ENCODE measurements at places on chromosomes 12 and 14.

DNA sequence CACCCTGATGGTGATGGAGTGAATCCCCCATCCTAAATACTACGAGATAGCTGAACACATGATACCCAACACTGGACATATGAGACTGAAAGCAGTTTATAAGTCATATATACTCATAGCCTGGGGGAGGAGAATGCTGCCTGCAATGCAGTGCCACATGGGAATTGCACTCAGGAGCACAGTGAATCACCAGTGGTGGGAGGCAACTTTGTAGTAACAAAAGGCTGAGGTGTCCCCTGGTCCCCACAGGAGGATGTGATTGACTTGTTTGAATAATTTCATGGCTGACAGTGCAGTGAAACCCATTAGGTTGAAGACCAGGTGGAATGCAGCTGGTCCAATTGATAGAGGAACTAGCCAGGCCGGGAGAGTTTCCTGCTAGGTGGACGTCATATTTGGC is 20.2 kb downstream of the CCDC38 start:
- peak; percentile 4 for DNase-seq

GRCh38 chr12:9636150-9636850 is 28.6 kb upstream of the KLRB1 start:
- DNase-seq = no peak

DNA sequence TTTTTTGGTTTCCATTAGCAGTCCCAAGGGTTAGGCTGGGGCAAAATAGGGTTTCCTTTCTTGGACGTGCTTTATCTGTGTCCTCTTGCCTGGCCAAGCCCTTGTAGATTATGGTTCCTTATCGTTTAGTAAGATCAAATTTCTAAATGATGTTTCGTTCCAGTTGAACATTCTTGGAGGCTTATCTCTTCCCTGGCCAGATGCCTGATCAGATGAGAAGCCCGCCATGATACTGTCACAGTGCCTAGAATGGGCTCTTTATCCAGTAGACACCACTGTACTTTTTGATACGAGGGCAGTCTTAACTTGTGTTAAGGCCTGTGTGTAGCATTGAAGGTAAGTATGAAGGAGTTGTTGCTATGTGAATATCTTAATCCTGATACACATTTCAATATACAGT is 76.1 kb upstream of the TMEM263 start:
- no peak for DNase-seq

- DNase-seq = no peak
Observed at GRCh38 chr14:102903248-102903888, 19.1 kb upstream of the AMN start.

DNA sequence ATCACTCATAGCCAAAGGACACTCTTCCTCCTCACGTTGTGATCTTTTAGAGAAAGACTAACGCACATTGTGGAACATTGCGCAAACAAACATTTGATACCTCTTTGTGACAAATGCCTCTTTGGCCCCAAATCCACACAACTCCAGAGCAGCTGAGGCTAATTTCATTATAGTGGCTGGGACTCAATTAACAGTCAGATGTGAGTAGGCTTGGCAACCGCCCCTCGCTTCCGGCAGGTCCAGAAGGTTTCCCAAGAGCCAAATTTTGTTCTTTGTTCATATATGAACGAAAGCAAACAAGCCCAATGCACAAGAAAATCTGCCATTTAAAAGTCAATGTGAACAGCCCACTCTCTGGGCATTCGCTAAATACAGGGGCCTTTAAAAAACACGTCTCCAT is 273.9 kb downstream of the GLT1D1 start:
- DNase-seq = no peak

- no peak for DNase-seq
Observed at GRCh38 chr12:30019366-30020140, 235.8 kb upstream of the TMTC1 start.

DNA sequence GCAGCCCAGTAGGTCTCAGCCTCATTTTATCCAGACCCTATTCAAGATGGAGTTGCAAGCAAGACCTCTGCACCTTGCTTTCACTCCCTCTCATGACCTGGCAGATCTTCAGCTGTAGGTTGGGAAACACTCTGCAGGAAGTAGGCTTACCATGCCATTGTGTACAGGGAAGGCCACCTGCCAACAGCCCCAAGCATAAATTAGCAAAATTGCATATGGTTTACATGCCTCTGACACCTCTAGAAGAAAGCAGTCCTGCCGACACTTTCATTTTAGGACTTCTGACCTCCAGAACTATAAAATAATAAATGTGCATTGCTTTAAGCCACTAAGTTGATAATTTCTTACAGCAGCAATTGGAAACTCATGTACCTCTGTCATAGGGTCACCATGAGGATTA is 96.9 kb downstream of the SLC15A4 start:
- DNase-seq = no peak

GRCh38 chr12:83470749-83471148 is 784.0 kb downstream of the TMTC2 start:
- no peak for DNase-seq

DNA sequence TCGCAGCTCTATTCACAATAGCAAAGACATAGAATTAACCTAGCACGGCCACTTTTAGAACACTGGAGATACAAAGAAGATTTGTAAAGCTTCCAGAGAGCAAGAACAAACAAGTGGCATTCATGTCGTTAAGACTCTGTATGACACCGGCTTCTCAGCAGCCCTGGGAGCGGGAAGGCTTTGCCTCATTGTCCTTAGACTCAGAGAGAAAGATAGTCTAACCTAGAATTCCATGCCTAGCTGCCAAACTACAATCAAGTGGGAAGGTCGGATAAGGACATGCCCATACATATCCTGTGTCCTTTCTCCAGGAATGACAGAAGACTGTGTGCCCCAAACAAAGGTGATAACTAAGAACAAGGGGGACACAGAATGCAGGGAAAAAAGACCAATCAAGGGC is 1038.3 kb downstream of the BCL11B start:
- DNase-seq = no peak

DNA sequence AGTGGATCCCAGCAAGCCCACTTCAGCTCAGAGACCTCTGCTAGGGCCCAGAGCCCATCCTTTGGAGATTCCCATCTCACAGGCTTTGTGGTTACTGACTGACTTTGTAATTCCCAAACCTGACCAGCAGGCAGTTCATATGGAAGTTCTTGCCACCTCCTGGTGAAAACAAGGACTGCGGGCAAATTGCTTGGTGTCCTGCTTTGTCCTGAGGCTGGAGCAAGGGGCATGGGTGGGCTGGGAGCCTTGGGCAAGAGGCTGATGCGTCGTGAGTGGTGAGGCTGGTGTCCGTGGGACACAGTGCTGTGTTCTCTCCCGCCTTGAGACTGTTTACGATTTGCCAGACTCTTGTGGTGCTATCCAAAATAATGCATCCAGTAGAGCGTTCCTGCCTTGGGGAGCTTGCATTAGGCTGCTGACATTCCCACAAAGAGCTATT is 91.0 kb downstream of the LRRC74A start:
- DNase-seq = peak; percentile 80

DNA sequence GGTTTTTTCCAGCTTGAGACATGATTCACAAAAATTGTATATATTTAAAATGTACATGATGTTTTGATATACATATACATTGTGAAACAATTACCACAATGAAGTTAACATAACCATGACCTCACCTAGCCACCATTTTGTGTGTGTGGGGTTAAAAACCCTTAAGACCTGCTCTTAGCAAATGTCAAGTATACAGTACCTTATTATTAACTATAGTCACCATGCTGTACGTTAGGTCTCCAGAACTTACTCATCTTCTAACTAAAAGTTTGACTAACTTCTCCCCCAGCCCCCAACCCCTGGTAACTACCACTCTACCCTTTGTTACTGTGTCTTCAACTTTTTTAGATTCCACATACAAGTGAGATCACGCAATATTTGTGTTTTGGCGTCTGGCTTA is 52.6 kb downstream of the EIF2S3B start:
- DNase-seq = no peak
